ENCODE measurements at places on chromosomes 6 and 20. TPM values are rescaled to one million over a fixed set of nuclear protein-coding genes. Genes with fewer than 3 reads are reported as not detected.

MUCL3 gene
- total RNA-seq = not detected

RHAG gene
- 0.35 TPM for total RNA-seq

ALDH5A1 gene
- total RNA-seq = 5.9 TPM

MEI4 gene
- under 0.01 TPM for total RNA-seq

BCKDHB gene
- total RNA-seq = 24.0 TPM

AKAP12 gene
- total RNA-seq = 148 TPM

All from muscle of leg (tissue), 16 donors.